ENCODE measurements at places on chromosomes 11 and 22.

DNA sequence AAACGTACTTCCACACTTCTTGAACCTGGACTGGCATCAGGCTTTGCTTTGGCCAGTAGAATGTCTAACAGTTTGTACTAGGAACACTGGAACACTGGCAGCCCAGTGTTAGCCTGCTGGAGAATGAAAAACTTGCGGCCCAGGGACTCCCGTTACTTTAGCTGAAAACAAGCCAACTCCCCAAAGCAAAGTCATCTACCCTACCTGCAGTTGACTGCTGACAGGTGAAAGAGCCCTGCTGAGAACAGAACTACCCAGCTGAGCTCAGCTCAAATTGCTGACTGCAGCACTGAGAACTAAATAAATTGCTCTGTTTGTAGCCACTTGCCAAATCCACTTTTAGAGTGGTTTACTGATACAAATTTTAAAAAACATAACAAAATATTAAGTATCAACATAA lies 342.5 kb downstream of the LRRC4C start:
- DNase-seq: no peak

- DNase-seq: no peak
Observed at GRCh38 chr11:59426361-59427067, at the start of gene OR5A2. Gene OR5A2 (minus strand): TSS chr11:59426413. CDS start chr11:59422953, 3,460 bp downstream.

DNA sequence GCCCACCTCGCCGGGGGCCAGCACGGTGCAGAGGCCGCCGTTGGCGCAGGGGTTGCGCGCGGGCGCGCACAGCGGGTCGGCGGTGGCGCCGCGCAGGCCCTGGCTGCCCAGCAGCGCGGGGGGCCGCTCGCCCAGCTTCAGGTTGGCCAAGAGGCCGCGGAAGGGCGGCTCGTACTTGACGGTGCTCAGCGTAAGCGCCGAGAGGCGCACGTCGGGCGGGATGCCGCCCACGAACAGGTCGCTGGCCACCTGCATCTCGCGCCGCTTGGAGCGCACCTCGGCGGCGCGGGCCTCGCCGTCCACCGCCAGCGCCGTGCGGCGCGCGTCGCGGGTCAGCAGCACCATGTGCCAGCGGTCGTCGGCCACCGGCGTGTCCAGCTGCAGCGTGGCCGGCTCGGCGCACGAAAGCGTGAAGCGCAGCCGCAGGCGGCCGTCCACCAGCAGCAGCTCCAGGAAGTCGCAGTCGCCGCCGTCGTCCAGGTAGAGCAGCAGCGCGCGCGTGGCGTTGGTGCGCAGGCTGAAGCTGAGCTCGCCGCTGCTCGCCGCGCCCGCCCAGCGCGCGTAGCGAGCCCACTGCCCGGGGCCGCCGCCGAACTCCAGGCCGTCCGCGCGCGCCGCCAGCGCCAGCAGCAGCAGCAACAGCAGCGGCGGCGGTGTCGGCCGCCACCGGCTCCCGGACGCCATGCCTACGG lies 9.8 kb downstream of the NRXN2 start:
- DNase-seq: no peak

GRCh38 chr11:90845126-90845525 lies 622.3 kb upstream of the CHORDC1 start:
- DNase-seq: no peak

- no peak for DNase-seq
Observed at GRCh38 chr11:116473206-116473769, 299.5 kb downstream of the BUD13 start.

GRCh38 chr22:37416827-37417226 lies 10.5 kb downstream of the ELFN2 start:
- no peak for DNase-seq

GRCh38 chr11:117583063-117583801 lies 213.8 kb downstream of the DSCAML1 start:
- no peak for DNase-seq

Data from stimulated activated CD8-positive, alpha-beta memory T cell treated with anti-CD3 and anti-CD28 coated beads, Interleukin-7, amount 100 ng/mL, for 48 hours (primary cell).